ENCODE measurements at places on chromosomes 3 and 15. TPM values are rescaled to one million over a fixed set of nuclear protein-coding genes. Genes with fewer than 3 reads are reported as not detected.

CD200R1 gene
- total RNA-seq = 4.4 TPM

PTH1R gene
- total RNA-seq = not detected

ACAD9 gene
- 57.6 TPM for total RNA-seq

GRCh38 chr3:42014458-42014920 is 52.6 kb upstream of the ULK4 start:
- no peak for DNase-seq

DNA sequence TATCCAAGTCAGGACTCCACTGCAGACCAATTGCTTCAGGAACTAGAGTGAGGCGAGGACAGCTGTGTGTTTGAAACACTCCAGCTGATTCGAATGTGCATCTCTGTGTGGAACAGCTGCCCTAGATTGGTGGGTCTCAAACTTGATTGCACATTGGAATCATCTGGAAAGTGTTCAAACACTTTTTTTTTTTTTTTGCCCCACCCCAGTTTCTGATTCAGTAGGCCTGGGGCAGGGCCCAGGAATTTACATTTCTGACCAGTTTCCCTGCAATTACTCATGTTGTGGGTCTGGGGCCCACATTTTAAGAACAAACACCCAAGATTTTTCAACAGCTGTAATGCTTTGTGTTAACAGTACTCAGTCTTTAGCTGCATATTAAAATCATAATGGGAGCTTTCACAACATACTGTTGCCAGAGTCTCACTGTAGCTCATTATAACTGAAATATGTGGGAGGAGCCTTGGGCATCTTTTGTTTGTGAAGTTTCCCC is 156.6 kb downstream of the NR1D2 start:
- DNase-seq = no peak

GRCh38 chr3:23254835-23255234 is 51.7 kb downstream of the UBE2E2 start:
- DNase-seq = peak; percentile 12

GRCh38 chr3:120705884-120706582 is 24.0 kb upstream of the HGD start:
- no peak for DNase-seq

All from B cell (primary cell).